ENCODE measurements at places on chromosomes 12 and 14. TPM values are rescaled to one million over a fixed set of nuclear protein-coding genes. Genes with fewer than 3 reads are reported as not detected.
A peak's percentile ranks its signal among the peaks of the same experiment; 100 is the strongest.

DNA sequence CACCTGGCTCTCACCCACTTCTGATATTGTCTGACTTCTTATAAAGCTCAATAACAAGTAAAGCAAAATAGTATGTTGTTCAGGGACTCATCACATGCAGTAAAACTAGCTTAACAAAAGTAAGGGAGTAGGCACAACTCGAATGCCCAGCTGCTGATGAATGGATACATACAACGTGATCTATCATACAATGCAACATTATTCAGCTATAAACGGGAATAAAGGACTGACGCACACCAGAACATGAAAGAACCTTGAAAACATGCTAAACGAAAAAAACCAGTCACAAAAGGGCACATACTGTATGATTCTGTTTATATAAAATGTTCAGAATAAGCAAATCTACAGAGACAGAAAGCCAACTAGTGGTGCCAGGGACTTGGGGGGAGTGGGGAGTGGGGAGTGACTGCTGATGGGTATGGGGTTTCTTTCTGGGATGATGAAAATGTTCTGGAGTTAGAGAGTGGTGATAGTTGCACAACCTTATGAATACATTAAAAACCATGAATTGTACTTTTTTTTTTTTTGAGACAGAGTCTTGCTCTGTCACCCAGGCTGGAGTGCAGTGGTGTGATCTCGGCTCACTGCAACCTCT, 11.1 kb downstream of the PLBD2 start:
- no peak overlapping the region for H3K27ac ChIP-seq
- H3K4me3 ChIP-seq: no peak overlapping the region
- no peaks in the 10 kb centered on the region for H3K36me3 ChIP-seq

DNA sequence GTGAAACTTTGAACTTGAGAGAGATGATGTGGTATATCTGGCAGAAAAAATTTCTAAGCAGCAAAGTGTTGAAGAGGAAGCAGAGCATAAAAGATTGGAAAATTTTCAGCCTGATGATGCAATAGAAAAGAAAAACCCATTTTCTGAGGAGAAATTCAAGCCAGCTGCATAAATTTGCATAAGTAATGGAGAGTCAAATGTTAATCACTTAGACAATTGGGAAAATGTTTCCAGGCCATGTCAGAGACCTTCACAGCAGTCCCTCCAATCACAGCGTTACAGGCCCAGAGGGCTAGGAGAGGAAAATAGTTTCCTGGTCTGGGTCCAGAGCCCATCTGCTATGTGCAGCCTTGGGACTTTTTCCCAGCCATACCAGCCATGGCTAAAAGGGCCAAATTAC, 469.0 kb upstream of the FOXG1 start:
- H3K36me3 ChIP-seq: no peaks in the 10 kb centered on the region
- no peaks in the 10 kb centered on the region for H3K27me3 ChIP-seq
- H3K4me1 ChIP-seq: no peaks in the 10 kb centered on the region
- H3K4me3 ChIP-seq: no peak overlapping the region
- no peak for DNase-seq
- H3K27ac ChIP-seq: no peak overlapping the region

GRCh38 chr14:21229821-21230220, 39.4 kb downstream of the HNRNPC start:
- H3K4me1 ChIP-seq: peaks cover 38% of the 10 kb centered on the region
- no peak overlapping the region for H3K4me3 ChIP-seq
- DNase-seq: no peak

- H3K36me3 ChIP-seq: no peaks in the 10 kb centered on the region
- no peak overlapping the region for H3K27ac ChIP-seq
- H3K4me1 ChIP-seq: no peaks in the 10 kb centered on the region
- no peak for DNase-seq
Measured at GRCh38 chr14:106039400-106039799, 513.0 kb downstream of the TMEM121 start.

DNA sequence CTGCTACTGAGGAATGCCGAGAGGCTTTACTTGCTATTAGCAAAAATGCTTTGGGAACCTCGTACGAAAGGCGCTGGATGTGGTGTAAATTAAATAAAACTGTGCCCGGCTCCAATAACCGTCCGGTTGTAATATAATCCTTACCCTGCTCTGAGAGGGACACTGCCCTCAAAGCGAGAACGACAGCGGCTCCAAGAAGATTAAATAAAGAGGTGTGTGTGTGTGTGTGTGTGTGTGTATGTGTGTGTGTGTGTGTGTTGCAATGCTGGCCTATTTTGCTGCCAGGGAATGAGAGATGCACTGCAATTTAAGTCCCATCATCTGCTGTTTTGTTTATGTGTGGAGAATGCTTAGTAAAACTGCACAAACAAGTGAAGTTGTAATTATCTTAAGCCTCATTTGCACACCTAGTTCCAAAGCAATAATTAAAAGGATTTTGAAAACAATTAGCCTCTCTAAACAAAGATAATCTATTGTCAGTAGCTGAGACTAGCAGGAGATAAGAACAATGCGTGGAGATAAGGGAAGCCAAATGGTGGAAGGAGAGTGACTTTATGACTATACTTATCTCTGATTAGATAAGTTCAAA, 1.2 kb upstream of the SIX1 start:
- H3K27ac ChIP-seq: no peak overlapping the region
- H3K4me1 ChIP-seq: peaks cover 80% of the 10 kb centered on the region
- DNase-seq: peak; percentile 26
- H3K4me3 ChIP-seq: peak overlapping the region; percentile 95

- peak overlapping the region; percentile 64 for H3K27ac ChIP-seq
- peaks cover 2% of the 10 kb centered on the region for H3K27me3 ChIP-seq
- H3K36me3 ChIP-seq: peaks cover 23% of the 10 kb centered on the region
Measured at GRCh38 chr14:67963960-67964812, 144.6 kb downstream of the RAD51B start.

GRCh38 chr14:62126879-62127478, 364.8 kb downstream of the SNAPC1 start:
- no peak overlapping the region for H3K4me3 ChIP-seq
- DNase-seq: peak; percentile 59
- H3K36me3 ChIP-seq: no peaks in the 10 kb centered on the region
- H3K27me3 ChIP-seq: peaks cover 3% of the 10 kb centered on the region

DNA sequence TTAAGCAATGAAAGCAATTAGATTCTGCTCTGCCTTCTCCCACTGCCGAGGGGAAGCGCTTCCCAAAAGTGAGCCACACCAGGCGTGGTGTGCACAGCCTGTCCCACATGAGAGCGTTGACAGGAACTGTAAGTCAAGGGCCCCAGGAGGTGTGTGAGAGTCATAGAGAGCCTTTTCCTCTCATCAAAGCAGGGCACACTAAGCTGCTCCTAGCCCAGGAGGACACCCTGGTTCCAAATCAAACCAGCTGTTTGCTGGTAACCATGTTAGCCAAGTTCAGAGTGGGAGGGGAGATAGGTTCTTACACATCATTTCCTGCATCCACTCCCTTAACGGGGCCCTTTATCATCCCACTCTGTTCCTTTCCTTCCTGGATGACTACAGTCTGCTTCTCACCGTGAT, 98.3 kb downstream of the SPTSSA start:
- no peak overlapping the region for H3K27ac ChIP-seq
- no peak for DNase-seq
- no peaks in the 10 kb centered on the region for H3K36me3 ChIP-seq
- peaks cover 4% of the 10 kb centered on the region for H3K27me3 ChIP-seq
- H3K4me3 ChIP-seq: no peak overlapping the region
- H3K4me1 ChIP-seq: peaks cover 30% of the 10 kb centered on the region

Gene RHEBL1
- 0.85 TPM for total RNA-seq

Gene FRS2
- total RNA-seq: 26.4 TPM

Gene RTL1
- not detected for total RNA-seq
